ENCODE measurements at places on chromosomes 2 and 18.

- no peak for DNase-seq
Measured at GRCh38 chr2:9244985-9245544, 38.5 kb downstream of the ASAP2 start.

DNA sequence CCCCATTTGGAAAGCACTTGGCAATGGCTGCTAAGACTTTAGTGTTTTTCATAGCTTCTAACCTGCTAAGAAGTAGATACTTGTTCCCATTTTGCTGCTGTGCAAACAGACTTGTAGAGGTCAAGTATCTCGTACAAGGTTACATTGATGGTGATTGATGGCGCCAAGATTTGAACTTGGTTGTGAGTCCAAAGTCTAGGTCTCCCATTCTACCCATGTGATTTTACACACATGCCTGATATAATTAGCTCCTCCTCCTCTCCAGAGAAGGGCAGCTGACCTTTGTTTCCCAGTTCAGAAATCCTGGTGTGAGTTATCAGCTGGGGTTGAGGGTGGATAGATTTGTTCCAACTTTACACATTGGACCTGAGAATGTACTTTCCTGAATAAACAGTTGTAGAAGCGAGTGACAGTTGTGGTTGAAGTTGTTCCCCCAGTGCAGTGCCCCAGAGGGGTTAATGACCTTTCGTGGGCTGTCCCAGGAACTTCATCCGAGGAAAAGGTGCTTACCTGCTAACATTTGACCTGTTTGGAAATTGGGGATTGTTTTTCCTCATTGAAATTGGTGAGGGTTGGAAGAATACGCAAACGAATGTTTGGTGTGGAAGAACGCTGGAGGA lies 10.4 kb downstream of the TCF7L1 start:
- DNase-seq: no peak

DNA sequence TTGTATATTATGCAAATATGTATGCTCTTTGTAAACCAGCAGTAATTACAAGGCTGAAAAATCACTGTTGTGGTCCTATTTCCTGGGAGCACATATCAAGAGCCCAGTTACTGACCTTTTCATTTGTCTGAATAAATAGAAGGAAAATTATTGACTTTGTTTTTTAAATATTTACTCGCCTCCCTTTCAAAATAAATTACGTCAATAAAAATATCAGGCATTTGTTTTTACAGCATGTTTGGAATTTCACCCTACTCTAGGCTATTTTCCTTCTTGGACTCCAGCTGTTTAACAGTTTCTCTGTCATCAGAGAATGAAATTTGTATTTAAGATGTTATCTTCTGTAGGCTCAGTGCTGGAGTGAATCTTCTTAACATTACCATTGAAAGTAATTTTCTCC lies 59.9 kb upstream of the LRATD1 start:
- DNase-seq: no peak

GRCh38 chr2:212845941-212846340 lies 305.5 kb downstream of the IKZF2 start:
- DNase-seq: no peak

DNA sequence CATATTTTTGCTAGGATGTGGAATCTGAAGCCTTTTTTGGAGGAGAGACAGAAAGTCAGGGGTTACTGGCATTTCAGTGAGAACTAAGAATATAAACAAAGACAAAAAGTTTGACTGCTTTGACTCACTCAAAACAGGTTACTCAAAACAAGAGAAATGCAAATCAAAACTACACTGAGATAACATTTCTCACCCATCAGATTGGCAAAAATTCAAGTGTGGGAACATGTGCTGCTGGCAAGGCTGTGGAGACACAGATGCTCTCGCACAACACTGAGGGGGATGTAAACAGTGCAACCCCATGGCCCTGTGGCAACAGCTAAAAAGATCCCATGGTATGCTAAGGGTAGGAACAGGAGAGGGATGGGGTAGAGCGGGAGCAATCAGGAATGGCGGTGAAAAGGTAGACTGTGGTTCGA lies 86.6 kb downstream of the DTNB start:
- no peak for DNase-seq

DNA sequence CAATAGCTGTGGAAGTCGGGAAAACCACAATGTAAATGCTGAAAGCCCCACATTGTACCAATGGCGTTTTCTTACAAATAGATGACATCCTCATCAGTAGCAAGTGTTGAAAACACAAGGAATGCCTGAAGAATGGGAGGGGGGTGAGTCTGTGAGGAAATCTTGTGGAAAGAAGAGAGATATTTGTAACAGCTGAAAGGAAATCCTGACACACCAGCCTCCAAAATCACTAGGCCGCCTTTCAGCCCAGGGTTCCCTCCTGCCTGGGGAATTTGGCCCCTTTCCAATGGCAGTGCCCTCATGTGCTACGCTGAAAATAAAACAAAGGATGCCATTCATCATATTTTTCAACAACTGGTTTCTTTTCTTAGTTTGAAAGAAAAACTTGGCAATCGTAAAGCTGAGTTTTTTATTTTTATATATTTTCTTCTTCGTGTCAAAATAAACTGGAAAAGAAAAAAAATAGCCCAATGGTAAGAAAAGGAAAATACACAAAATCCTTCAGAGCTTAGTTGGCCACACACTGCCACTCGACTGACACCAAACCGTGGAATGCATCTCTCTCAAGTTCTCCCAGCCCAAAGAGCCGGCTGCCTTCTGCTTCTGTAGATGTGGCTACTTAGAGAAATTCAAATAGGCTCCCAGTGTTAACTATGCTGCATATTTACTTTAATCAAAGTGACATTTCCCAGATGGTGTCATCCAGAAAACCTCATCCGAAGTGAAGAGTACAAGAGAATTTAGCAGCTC lies 52.0 kb downstream of the FTCDNL1 start:
- DNase-seq: no peak

- DNase-seq: no peak
Measured at GRCh38 chr2:39511219-39511604, 74.1 kb upstream of the MAP4K3 start.

- DNase-seq: no peak
Measured at GRCh38 chr18:52829320-52829719, 489.3 kb downstream of the DCC start.
